ENCODE measurements at places on chromosomes 11 and 22.

DNA sequence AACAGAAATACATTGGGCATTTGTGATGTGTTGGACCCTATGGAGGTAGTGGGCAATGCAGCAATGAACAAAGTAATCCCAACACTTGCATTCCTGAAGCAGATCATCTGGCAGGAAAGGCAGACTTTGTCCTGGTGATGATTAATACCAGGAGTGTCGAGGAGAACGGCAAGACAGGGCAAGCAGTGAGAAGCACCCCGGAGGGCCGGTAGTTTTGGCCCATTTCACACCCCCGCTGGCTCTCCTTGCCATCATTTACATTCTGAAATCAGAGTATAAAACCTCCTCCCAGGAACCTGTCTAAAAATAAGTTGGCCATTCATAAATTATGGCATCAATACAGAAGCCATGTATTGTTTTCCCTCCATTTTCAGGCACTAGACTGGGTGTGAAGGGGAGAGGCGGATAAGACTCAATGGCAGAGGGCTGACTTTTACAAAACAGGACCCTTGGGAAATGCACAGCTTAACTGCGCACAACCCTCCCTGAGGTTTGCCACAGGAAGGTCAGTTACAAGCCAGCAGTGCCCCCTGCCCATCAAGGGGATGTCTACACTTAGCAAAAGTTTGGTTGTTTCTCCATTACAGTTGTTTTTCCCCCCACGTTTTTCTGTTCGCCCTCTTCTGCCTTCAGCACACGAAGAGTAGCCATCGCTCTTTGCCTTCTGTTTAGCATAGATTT, 55.6 kb downstream of the OPCML start:
- DNase-seq: no peak

DNA sequence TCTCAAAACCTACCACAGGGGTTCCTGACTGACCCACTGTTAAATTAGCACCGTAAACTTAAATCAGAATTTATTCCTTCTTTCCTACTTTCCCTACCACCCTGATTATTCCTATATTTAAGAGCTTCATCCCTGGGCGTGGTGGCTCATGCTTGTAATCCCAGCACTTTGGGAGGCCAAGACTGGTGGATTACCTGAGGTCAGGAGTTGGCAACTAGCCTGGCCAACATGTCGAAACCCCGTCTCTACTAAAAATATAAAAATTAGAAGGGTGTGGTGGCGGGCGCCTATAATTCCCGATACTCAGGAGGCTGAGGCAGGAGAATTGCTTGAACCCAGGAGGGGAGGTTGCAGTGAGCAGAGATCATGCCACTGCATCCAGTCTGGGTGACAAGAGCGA, 20.3 kb downstream of the ALG9 start:
- no peak for DNase-seq

DNA sequence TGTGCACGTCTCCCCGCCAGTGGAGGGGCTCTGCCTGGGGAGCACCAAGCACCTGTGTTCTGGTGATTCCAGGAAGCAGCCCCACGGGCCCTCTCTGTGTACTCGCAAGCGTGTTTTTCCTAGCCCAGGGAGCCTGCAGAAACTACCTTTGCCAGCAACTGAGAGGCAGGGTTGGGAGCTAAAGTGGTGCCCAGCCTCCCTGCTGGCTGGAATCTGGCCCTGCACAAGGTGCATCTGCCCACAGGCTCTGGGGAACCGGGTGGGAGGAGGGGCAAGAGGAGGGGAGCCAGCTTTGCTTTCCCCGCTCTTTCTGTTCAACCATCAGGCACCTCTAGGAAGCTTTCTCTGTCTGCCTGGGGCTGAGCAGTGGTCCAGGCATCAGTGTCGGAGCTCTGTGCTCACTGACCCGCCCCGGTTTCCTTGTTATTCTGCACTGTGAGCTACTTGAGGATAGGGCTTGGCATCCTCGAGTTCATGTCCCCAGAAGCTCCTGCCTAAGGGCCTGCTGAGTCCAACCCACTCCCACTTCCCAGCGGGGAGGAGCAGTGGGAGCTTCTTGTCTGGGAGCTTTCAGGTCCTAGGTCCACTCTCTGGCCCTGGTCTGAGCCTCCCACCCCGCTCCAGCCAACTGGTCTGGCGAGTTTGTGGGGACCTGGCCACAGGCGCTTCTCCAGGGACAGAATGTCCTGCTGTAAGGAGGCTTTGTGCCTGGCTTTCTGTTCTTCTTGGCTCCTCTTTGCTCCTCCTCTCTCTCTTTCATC, 14.9 kb downstream of the DAGLA start:
- no peak for DNase-seq

GRCh38 chr11:120226242-120226641, 13.7 kb upstream of the POU2F3 start:
- no peak for DNase-seq

GRCh38 chr11:16935518-16936302, 78.5 kb downstream of the PLEKHA7 start:
- DNase-seq: no peak

- no peak for DNase-seq
Measured at GRCh38 chr11:35802221-35802620, 139.6 kb downstream of the TRIM44 start.

DNA sequence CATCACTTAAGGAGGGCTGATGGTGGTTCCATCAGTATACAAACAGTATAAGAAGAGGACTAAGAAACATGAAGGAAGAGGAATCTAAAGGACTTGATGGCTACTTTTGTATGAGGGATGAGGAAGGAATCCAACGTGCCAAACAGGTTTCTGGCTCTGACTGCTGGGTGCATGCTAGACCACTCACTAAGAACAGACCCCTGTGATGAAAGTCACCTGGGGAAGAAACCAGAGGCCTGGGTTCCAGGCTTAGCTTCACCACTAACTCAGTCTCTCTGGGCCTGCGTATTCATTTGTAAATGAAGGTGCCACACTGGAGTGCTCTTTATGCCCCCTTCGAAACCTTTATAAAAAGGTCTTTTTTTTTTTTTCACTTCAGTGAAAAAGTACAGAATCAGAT, 55.1 kb downstream of the AAMDC start:
- no peak for DNase-seq

GRCh38 chr11:114416441-114416961, 16.0 kb downstream of the RBM7 start:
- no peak for DNase-seq

DNA sequence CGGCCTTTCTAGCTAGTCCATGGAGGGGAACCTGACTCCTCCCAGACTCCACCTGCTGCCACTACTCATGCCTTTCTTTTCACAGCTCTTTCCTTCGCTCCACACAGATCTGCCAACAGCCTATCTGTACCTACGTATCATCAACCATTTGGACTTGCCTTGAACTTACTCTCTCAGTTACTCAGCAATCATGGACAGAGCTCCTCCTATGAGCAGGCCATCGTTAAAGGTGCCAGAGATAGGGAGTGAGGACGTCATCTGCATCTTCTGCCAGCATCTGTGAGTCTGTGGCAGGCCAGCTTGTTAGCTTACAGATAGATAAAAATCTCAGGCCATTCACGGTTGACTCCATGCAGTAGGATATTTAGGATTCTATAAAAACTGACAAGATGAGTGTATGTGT, 162.9 kb upstream of the ZBED5 start:
- no peak for DNase-seq

GRCh38 chr11:31419138-31419537, 49.5 kb downstream of the DNAJC24 start:
- DNase-seq: no peak

GRCh38 chr22:28857288-28857687, 26.1 kb upstream of the ZNRF3 start:
- DNase-seq: no peak

DNA sequence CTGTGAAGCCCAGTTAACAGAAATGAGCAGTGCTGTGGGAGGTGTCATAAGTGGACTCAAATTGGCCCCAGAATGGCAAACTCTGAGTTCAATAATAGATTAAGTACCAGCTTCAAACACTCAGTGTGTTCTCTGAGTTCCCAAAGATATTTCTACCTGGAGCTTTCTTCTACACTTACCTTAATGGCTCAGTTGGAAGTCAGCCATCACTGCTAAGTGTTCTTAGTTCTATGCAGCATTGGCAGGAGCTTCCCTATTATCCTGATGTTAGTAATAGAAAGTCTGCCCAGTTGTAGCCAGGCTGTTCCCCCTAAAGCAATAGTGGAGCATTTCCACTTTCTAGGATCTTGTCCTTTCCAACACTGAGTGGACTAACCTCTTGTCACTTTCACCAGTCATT, 9.7 kb upstream of the PIK3IP1 start:
- no peak for DNase-seq

GRCh38 chr11:59426361-59427067, at the start of gene OR5A2:
Gene OR5A2 (minus strand): TSS chr11:59426413. CDS start chr11:59422953, 3,460 bp downstream.
- DNase-seq: no peak

DNA sequence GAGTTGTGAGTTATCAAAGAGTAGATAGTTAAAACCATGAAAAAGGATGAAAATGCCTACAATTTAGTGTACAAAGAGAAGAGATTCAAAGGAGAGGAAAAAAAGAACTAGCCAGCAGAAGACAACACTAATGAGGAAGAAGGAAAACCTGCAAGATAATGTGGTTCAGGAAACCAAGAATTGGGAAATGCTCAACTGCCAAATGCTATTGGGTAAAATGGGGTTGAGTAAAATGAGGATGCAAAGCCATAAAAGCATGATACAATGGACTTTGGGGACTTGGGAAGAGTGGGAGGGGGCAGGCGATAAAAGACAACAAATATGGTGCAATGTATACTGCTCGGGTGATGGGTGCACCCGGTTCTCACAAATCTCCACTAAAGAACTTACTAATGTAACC, 7.6 kb upstream of the OR52K2 start:
- DNase-seq: no peak

- no peak for DNase-seq
Measured at GRCh38 chr11:416051-416756, 1.4 kb upstream of the SIGIRR start.

All from activated naive CD8-positive, alpha-beta T cell treated with anti-CD3 and anti-CD28 coated beads, Interleukin-2, amount 50 U/mL, for 16 hours (primary cell).